Activated naive CD4-positive, alpha-beta T cell (primary cell): ENCODE measurements at places on chromosomes 11 and 22.

DNA sequence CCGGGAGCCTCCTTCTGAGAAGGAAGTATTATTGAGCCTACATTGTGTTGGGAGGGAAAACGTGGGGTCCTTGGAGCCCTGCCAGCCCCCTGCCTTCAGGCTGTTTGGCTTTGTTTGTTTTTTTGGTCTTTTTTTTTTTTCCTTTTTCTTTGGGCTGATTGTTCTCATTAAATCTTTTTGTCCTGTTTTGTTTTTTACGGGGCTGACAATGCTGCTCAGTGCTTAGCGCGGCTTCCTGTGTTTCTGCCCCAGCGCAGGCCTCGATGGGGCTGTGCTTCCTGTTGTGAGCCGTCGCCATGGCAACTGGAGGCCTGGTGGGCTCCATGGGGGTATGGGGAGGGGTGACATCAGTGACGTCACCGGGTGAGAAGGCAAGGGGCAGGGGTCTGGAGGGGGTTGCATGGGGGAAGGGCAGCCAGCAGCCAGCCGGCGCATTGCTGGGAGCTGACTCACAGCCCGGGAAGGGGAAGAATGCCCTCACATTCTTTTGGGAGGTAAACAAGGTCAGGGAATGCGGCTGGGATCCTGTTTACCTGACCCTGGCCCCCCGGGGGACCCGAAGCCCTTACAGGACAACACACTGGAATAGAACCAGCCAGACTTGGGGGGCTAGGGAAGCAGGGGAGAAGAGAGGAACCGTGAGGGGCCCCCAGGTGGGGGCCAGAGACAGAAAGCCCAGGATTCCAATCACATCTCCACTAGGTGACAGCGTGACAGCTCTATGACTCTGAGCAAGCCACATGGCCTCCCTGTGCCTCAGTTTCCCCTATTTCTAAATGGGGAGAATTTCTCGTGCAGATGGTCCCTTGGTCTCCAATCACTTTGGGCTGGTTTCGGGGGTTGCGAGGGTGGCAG is 22.2 kb upstream of the CBX7 start:
- peak; percentile 66 for DNase-seq

- no peak for DNase-seq
Measured at GRCh38 chr11:9266132-9266736, 1.1 kb upstream of the DENND5A start.

DNA sequence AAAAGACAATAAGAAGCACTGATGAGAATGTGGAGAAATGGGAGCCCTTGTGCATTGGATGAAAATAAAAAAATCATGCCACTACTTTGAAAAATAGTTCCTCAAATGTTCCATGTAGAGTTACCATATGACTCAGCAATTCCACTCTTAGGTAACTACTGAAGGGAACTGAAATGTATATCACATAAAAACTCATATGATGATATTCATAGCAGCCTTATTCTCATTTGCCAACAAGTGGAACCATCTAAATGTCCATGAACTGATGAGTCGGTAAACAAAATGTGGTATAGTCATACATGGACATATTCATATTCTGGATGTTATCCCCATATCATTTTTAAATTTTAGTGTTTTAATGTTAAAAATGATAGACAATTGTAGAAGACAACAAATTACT is 3.5 kb downstream of the KRTAP5-9 start:
- no peak for DNase-seq

DNA sequence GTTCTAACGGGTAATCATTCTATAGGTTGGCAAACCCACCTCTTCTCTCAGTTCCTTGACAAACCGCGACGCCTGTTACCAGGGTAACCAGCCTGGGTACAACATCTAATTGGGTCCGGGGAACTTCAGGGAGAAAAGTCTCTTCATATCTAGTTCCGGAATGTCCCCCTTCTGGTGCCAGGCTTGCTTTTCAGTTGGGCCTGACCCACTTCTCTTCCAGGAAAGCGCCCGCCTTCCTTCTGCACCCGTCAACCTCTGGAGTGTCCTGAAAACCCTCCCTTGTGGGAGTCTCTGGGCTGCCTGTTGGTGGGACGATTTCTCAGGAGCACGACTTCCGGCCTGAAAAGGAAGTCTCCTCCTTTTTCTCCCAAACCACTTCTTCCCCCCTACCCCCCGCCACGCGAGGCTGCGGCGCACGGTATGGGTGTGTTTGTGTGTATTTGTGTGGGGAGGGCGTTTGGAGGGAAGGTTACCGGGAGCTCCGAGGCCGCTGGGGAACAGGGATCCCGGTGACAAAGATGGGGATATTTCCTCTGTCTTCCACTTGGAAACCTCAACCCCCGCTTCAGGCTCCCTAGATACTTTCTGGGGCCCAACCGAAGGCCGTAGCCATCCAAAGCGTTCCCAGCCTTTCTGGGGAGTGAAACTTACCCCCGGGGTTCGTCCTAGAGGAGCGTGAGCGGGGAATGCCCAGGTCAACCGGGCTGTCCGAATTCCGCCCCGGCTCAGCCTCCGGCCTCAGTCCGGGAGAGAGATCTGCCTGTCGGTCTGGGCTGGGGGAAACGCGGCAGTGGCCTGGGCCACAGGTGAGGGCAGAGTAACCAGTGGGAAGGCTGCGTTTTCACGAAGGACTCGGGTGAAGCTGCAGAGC is at the start of the genes NKAPD1 and PIH1D2:
TSS of gene NKAPD1 (plus strand) at position 359 of the 871 bp plus-strand sequence. CDS start 1,276 bp downstream, outside the sequence.
TSS of gene PIH1D2 (minus strand) at position 77 of the 871 bp plus-strand sequence. CDS start 843 bp downstream, outside the sequence.
- DNase-seq = peak; percentile 72

GRCh38 chr22:27997538-27997937 is 78.5 kb upstream of the PITPNB start:
- DNase-seq = no peak

DNA sequence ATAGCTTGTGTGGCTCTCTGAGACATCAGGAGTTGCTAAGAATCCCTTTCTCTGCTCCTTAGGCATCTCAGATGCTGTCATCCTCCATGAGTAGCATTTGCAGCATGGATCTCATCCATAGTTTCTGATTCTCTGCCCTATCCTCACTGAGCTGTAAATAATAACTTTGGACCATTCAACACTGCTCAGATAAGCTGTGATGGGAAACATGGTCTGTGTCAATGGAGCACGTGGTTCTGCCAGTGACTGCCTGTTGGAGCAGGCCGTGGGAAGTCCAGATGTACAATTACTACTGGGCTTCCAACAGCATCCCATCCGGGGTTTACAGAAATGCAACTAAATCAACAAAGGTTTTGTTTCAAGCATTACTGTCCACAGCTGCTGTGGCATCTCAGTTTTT is 160.1 kb downstream of the OR4C45 start:
- DNase-seq = no peak

- DNase-seq = peak; percentile 94
Measured at GRCh38 chr11:72821920-72822799, 7.9 kb downstream of the ATG16L2 start.

DNA sequence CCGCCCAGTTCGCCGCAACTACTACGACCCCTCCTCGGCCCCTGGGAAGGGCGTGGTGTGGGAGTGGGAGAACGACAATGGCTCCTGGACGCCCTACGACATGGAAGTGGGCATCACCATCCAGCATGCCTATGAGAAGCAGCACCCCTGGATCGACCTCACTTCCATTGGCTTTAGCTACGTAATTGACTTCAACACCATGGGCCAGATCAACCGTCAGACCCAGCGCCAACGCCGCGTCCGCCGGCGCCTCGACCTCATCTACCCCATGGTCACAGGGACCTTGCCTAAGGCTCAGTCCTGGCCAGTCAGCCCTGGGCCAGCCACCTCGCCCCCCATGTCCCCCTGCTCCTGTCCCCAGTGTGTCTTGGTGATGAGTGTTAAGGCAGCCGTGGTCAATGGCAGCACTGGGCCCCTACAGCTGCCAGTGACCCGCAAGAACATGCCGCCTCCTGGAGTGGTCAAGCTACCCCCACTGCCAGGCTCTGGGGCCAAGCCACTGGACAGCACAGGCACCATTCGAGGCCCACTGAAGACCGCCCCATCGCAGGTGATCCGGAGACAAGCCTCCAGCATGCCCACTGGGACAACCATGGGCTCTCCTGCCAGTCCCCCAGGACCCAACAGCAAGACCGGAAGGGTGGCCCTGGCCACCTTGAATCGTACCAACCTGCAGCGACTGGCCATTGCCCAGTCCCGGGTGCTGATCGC is 10.0 kb downstream of the DTX4 start:
- DNase-seq = no peak
